CD4-positive, alpha-beta T cell treated with Interleukin-10 for 1 hour (primary cell): ENCODE measurements at places on chromosomes 7 and 10.

- DNase-seq: no peak
Observed at GRCh38 chr7:44116789-44117666, 6.3 kb downstream of the POLD2 start.

DNA sequence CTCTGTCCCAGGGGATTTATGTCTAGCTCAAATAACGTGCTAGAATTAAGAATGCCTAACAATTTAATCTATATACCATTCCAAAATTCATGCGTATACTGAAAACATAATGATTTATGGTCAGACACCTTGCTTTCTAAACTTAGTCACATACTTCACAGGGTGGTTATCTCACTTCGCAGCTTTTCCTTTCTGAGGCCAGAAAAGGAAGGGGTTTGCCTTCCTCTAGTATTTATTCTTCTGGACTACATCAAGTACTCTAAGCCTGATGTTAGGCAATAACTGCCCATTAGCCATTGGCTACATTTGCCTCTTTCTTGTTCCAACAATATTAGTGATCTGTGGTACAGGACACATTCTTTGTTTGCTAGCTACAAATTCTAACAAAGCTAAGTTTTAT lies 72.6 kb upstream of the FHIP2A start:
- no peak for DNase-seq

- no peak for DNase-seq
Observed at GRCh38 chr10:110074298-110074697, 66.5 kb downstream of the ADD3 start.

GRCh38 chr7:42014625-42015618 lies 222.1 kb downstream of the GLI3 start:
- no peak for DNase-seq

DNA sequence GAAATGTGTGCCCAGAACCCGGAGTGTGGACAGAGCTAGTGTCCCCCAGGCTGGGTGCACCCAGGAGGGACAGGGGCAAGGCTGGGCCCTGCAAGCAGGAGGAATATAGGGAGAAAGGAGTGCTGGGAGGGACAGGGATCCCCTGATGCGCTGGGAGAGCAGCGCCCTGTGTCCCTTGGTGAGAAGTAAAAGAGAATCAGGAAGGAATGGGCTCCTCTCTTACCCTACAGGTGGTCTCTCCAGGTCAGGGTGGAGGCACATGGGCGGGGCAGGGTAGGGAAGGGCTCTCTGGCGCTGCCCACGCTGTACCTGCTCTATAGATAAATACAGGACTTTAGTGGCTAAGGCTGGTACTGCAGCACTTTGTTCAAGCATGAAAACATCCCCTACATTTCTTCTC lies 753.8 kb downstream of the GRID1 start:
- peak; percentile 17 for DNase-seq

DNA sequence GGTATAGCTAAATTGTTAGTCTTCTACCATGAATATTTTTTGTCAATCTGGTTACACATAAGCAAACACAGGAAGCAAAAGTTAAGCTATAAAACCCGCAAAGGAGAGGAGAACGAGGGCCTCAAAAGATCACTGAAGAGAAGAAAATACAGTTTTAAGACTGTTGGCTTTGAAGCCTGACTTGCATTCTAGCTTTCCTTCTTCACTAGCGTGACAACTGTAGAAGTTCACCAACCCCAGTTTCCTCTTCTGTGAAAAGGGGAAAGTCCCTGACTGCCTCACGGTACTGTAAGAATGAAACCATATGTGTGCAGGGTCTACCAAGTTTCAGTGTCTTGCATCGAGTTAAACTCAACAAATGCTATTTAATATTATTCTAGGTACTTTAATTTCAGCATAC lies 7.5 kb upstream of the LRRN3 start:
- DNase-seq: peak; percentile 71
